ENCODE measurements at places on chromosomes 2 and 18. TPM values are rescaled to one million over a fixed set of nuclear protein-coding genes. Genes with fewer than 3 reads are reported as not detected.

The UCN gene
- 18.8 TPM for total RNA-seq

The CYS1 gene
- total RNA-seq: 4.3 TPM

The USP14 gene
- 33.4 TPM for total RNA-seq

The SLC14A1 gene
- total RNA-seq: 0.50 TPM

The SCTR gene
- 1.1 TPM for total RNA-seq

The SCN2A gene
- total RNA-seq: 1.5 TPM

The ADGRF3 gene
- total RNA-seq: 2.2 TPM

The FIGN gene
- 3.9 TPM for total RNA-seq

The TRABD2A gene
- total RNA-seq: 19.1 TPM

- DNase-seq: no peak
Observed at GRCh38 chr2:177908182-177908581, 164.4 kb downstream of the PDE11A start.

DNA sequence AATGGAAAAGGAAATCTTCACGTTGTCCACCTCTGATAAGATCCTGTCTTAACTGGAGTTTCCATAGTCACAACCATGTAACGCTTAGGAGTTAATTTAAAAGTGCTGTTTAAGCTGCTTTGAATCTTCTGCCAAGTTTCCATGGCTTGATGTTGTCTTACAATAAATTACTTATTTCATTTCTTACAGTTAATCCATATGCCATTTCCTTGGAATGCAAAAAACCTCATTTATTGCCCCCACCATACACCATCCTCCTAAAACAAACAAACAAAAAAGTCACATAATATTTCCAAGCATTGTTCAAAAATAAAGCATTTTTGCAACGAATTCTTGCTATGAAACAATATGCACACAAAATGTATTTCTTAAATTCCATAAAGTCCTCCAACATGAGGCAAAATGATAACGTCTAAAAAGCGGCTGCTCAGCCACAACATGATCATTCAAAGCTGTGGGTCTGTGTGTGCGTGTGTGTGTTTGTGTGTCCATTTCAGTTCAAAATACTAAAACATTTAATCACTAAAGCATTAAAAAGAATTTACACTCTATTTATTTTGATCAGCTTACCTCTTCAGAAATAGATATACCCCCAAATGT lies 46.8 kb upstream of the PXDN start:
- no peak for DNase-seq

GRCh38 chr2:226211439-226211838 lies 588.2 kb downstream of the IRS1 start:
- DNase-seq: no peak

GRCh38 chr2:211598238-211598637 lies 940.4 kb downstream of the ERBB4 start:
- no peak for DNase-seq

- DNase-seq: no peak
Observed at GRCh38 chr2:150522269-150522668, 34.8 kb upstream of the RND3 start.

DNA sequence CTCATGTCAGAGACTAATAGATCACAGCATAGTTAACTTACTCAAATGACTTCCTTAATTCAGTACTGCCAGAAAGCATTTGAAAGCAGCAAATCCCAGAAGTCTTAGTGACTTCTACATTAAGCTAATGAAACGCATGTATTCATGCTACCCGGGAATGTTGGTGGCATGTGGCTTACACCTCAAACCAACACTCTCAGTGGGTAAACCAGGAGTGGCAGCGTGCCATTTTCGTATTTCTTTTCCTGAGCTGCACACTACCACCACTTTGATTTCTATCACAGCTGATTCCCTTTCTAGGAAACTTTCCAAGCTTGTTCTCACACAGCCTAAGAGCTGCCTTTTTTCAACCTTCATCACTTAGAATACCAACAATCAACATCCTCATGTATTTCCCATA lies 646.6 kb downstream of the NRXN1 start:
- DNase-seq: no peak

DNA sequence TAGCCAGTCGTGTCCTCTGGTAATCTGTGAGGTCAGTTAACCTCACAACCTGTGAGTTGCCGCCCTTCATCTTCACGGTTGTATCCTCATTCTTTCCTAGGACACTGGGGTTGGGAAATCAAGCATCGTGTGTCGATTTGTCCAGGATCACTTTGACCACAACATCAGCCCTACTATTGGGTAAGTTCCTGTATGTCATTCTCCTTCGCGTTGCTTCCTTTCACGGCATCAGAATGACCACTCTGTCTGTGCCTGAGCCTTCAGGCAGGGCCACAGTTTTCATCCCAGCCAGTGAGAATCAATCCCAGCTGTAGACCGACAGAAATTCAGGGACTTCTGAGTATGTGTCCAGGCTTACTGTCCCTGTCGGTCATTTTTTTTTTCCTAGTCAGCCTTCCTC lies 67.1 kb downstream of the RAB31 start:
- no peak for DNase-seq

GRCh38 chr2:199384043-199384442 lies 73.7 kb downstream of the SATB2 start:
- DNase-seq: no peak

DNA sequence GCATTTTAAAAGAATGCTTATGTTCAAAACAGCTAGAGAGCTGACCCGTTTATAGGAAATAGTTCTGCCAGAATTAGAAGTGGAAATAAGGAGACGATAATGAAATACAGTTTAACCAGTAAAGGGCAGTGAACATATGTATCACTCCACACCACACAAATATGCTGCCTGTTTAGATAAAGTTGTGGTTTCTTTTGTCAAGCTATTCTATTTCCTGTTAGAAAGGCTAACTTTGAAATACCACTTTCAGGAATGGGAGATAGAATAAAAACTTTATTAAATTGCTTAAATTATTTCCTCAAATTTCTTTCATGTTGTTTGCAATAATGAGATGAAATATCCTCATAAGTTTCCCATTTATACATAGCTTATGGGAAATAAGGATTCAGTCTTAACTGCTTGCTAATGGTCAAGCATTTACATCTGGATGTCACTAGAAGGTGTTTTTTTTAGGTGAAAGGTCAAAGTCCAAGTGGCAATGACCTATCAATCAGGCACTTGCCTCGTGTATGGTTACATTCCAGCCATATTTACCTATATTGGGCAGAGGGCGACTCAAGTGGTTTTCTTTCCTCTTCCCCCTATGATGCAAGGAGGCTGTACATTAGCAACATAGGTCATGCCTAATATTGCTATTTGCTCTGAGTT lies 148.9 kb downstream of the ZEB2 start:
- DNase-seq: no peak

GRCh38 chr2:224449212-224450147 lies 47.6 kb upstream of the FAM124B start:
- DNase-seq: no peak

DNA sequence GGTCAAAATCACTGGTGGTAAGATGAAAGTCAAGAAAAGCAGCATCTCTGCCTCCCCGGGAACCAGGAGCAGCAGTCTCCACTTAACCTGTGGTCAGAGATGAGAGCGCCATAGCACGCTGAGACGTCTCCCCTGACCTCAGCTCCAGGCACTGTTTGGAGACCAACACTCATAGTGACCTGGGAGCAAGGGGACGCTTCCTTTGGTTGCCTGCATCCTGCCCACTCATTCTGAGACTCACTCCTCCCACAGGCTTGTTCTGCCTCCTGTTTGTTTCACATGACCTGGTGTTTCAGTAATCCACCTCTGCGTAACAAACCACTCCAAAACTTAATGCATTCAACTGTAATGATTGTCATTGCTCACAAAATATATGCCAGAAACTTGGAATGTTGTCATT lies 139.3 kb downstream of the ACOXL start:
- DNase-seq: no peak

- DNase-seq: no peak
Observed at GRCh38 chr18:74546751-74547530, 12.6 kb downstream of the CNDP1 start.

DNA sequence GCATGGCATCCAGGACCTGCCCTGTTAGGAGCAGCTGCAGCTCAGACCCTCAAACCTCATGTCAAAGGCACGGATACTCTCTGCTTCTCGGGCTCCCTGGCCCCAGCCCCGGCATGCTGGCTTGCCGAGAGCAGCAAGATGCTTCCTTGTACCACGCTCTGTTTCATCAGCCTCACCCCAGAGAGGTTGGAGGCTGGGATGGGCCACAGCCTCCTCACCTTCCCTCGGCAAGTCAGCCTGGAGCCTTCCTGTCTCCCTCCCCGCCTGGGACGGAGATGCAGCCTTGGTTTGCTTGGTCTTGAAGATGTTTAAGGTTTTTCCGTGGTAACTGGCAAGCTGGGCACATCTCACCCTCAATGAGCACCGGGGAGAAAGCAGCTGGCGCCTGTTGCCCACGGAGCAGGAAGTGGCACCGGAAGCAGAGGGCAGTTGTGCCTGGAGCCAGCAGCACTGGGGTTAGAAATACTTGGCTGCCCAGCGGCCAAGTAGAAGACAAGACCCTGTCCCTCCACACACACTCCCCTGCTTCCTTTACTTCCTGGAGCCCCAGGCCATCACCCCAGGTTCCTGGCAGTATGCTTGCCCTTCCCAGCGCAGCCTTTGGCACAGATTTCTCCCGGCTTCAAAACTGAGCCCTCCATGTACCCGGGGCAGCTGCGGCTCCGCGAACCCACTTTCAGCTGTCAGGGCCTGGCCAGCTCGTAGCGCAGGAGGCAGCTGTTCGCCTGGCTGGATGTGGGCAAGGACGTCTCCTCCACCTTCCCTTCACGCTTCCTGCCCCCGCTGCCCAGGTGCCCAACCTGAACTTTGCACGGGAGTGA lies 17.4 kb downstream of the FBLN7 start:
- no peak for DNase-seq

GRCh38 chr2:149616681-149617456 lies 29.3 kb upstream of the MMADHC start:
- DNase-seq: no peak

DNA sequence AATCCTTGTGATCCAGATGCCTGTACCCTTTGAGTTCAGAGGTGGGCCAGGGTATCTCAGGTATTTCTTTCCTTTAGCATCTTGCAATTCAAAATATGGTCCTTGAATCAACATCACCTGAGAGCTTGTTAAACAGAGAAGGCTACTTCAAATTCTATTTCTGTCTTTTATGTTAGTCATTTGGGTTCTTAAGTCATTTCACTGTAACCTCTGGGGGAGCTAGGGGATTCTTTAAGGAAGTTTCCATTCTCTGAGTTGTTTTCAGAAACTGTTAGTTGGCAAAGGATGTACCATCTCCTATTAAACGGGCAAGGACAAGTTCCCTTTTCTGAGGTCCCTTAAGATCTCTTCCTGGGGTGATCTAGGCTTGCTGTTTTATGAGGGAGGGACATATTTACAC lies 16.6 kb downstream of the CFLAR start:
- DNase-seq: no peak

GRCh38 chr2:105144941-105145300 lies 96.6 kb upstream of the GPR45 start:
- DNase-seq: no peak

GRCh38 chr2:141560723-141561122 lies 570.1 kb downstream of the LRP1B start:
- no peak for DNase-seq

DNA sequence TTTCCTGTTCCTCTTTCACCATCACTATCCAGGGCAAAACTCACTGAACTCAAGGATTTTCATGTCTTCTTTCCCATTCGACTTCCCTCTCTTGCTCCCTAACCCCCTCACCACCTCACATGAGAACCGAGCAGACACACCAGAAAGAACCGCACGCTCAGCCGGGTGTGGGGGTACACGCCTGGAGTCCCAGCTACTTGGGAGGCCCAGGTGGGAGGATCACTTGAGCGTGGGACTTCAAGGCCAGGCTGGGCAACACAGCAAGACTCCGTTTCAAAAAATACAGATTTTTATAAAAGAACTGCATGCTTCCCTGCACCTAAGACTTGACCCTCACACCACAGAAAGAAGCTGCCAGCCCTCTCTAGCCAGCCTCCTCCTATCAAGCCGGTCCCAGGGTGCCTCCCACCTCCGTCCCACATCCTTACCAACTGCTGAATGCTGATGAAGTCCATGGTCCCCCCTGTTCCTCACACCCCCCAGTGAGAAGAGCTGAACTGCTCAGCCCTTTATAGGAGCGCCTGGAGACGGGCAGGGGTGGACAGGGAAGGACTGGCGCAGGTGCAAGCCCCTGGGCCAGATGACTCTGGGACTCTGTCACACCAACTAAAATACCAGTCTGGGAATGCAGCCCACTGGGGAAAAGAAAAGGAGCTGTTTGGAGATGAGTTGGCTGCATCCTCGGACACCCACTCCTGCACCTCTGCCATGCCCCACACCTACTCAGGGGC lies at the start of gene ANKRD23:
TSS of gene ANKRD23 (minus strand) at position 484 of the 731 bp plus-strand sequence. CDS start at position 455, 29 bp downstream.
- no peak for DNase-seq

DNA sequence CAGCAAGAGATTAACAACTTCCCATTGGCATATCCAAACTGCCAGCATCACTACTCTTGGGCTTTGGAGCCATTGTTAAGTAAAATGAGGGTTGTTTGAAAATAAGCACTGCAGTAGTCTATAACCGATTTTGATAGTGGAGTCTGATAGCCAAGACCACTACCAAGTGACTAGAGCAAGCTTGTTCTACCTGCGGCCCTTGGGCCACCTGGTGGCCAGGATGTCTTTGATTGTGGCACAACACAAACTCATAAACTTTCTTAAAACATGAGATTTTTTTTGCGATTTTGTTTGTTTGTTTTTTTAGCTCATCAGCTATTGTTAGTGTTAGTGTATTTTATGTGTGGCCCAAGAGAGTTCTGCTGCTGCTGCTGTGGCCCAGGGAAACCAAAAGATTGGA lies 11.0 kb downstream of the UBE2E3 start:
- no peak for DNase-seq

GRCh38 chr2:230668939-230669303 lies 43.7 kb upstream of the CAB39 start:
- no peak for DNase-seq

DNA sequence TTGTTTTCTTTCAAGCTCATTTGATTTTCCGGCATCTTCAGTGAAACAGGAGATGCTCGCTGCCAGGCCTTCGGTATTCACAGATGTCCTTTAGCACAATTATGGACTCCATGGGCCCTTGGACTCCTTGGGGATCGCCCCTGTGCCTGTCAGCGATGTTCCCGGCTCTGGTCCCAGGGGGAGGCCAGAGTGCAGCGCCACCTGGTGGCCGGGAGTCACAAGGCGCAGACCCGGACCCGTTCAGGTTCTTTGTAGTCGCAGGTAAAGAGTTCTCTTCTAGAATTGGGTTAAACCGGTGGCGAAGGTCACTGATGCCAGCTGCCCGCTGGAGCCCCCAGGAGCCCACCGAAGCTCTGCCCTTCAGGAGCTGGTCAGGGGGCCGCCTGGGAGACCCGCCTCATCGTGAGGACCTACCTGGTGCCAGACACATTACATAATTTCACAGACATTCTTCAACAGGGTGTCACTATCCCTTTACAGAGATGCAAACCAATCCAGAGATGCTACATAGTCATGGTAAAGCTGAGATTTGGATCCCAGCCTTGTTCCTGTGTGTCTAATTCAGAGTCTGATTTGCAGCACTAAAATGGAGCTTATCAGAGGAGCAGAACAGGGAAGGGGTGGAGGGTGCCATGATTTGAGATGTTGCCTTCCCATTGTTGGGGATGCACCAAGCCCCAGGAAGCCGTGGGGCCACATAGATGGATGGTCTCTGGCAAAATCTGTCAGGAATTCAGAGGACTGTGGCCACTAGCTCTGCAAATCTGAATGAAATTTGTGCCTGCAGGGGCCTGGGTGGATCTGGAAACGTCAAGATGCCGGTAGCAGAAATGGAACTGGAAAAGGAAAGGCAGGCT lies 6.0 kb upstream of the INPP5D start:
- peak; percentile 83 for DNase-seq

GRCh38 chr2:118133916-118134315 lies 45.6 kb downstream of the INSIG2 start:
- DNase-seq: no peak
